ENCODE measurements at places on chromosomes 2 and 18.

GRCh38 chr2:20480913-20481312 lies 34.0 kb downstream of the RHOB start:
- DNase-seq, result no peak

- DNase-seq, result peak; percentile 32
Measured at GRCh38 chr2:106108351-106108750, 85.8 kb downstream of the UXS1 start.

DNA sequence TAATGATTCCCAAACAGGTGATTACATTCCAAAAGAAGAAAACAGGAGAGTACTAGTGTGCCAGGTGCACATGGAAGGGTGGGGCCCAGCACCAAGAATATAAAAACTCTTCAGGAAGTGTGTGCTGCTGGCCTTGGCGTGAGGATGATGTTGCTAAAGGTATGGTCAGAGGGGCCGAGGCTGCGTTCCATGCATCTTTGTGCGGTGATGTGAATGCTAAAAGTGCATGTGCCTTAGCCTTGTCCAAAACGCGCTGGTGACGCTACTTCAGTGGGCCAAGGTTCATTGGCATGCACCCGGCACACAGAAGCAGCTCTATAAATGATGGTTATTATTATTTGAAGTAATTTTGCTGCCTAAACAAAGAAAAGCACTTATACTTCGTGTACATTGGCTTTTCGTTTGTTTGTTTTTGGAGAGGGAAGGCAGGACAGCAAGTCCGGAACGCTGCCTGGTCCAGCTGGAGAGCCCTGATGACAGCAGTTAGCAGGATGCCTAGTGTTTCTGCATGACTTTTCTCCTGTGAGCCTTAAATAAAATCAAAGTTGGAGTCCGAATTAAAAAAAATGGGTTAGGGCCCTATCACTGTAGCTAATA lies 2.9 kb downstream of the ALKAL2 start:
- DNase-seq, result no peak

DNA sequence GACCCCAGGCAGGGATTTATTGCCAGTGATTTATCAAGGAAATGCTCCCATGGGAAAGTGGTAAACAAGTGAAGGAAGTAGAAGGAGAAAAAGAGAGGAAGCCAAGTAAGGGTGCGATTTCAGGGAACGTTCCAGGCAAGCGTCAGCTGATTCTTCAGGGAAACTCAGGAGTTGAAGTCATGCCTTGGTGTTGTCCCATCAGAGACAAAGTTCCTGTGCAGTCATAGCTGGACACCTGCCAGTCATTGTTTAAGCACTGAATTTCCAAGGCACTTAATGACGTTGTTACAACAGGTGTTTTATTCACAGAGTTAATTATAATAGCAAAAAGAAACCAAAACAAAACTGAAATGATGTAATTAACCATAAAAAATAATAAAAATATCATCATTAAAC lies 381.8 kb upstream of the CRIM1 start:
- no peak for DNase-seq

- DNase-seq, result no peak
Measured at GRCh38 chr18:53792762-53793161, 431.7 kb downstream of the MBD2 start.

- DNase-seq, result no peak
Measured at GRCh38 chr2:168552450-168552856, 96.4 kb downstream of the CERS6 start.

GRCh38 chr2:200786826-200787225 lies 24.9 kb upstream of the BZW1 start:
- DNase-seq, result peak; percentile 64

DNA sequence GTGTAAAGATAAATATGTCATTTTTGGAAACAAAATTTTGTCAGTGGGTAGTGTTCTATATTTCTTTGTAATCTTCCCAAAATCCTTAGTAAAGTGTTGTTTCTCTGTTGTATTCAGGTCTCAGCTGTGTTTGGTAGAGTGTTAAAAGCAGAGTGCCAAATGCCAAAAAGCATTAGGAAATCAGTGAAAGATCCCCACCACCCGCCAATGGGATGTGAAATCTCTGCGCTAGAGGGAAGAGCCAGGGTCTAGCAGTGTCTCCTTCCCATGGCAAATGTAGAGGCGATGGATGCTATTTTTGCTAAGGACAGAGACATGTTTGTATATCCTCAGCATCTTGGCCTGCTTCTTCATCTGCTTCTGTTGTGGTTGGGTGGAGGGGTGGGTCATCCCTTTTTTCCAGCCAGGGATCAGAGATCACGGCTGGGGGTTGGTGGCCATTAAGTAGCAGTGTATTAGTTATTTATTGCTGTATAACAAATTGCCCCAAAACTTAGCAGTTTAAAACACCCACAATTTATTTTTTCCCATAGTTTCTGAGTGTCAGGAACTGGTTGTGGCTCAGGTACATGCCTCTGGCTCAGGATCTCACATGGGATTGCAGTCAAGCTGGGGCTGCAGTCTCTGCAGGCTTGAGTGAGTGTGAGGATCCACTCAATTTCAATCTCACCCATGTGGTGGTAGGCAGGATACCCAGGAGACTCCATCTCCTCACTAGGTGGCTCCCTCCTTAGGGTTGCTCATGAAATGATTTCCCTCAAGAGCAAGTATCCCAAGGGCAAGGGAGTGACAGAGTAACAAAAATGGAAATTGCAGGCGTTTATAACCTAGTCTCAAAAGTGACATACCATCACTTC lies 211.9 kb downstream of the MYCN start:
- no peak for DNase-seq

- DNase-seq, result peak; percentile 42
Measured at GRCh38 chr2:96618596-96619283, 19.4 kb downstream of the KANSL3 start.

GRCh38 chr2:234690569-234691213 lies 193.8 kb upstream of the ARL4C start:
- no peak for DNase-seq

DNA sequence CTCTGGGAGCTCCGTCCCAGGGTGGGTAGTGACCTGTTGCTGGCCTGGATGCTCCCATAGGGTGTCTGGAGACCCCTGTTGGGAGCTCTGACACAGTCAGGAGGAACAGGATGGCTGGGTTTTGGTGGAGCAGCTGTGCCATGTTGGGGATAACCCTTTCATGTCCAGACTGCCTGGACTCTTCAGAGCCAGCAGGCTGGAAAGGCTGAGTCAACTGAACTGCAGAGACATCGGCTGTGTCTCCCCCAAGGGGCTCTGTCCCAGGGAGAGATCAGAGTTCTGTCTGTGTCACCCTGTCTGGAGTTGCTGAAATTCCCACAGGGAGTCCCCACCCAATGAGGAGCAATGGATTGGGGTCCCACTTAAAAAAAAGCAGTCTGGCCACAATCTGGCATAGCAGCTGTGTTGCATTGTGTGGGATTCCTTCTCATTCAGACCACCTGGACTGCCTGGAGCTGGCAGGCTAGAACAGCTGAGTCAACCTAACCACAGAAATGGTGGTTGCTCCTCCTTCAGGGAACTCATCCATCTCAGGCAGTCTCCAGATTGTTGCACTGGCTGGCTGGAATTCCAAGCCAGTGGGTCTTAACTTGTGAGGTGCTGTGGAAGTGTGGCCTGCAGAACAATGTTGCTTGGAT lies 37.2 kb downstream of the AGPS start:
- DNase-seq, result peak; percentile 80

DNA sequence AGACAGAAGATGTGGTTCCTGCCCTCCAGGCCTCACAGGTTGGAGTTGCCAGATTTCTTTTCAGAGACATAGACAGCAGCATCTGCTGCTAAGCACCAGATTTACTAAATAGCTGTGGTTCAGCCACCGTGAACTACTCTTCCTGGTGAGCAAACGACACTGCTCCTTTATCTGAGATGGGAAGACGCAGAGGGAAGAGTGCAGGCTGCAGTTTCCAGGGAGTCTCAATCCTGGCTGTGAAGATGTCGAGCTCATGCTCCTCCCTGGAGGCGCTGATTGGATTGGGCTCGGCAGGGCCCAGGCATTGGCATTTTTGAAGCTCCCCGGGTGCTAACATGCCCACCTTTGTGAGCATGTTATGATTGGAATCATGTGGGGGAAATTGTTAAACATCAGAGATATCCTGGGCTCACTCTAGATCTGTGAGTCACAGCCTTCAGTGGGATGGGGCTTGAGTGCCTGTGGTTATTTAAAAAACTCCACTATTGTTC lies 314.8 kb downstream of the TSN start:
- no peak for DNase-seq

GRCh38 chr18:2985628-2986027 lies 27.3 kb downstream of the LPIN2 start:
- no peak for DNase-seq

GRCh38 chr2:149005471-149006077 lies 32.9 kb upstream of the LYPD6B start:
- no peak for DNase-seq

DNA sequence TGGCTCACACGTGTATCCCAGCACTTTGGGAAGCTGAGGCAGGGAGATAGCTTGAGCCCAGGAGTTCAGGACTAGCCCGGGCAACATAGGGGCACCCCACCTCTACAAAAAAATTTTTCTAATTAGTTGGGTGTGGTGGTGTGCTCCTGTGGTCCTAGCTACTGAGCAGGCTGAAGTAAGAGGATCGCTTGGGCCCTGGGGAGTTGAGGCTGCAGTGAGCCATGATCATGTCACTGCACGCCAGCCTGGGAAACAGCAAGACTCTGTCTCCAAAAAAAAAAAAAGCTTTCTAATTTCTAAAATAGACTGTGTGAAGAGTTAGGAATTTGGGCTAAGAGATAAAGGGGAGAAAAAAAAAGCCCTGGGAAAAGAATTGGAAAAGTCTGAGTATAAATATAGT lies 51.9 kb upstream of the NAB1 start:
- DNase-seq, result no peak

- DNase-seq, result no peak
Measured at GRCh38 chr18:31049189-31049588, 6.6 kb upstream of the DSC3 start.

- no peak for DNase-seq
Measured at GRCh38 chr2:189540551-189540950, 40.0 kb downstream of the SLC40A1 start.

DNA sequence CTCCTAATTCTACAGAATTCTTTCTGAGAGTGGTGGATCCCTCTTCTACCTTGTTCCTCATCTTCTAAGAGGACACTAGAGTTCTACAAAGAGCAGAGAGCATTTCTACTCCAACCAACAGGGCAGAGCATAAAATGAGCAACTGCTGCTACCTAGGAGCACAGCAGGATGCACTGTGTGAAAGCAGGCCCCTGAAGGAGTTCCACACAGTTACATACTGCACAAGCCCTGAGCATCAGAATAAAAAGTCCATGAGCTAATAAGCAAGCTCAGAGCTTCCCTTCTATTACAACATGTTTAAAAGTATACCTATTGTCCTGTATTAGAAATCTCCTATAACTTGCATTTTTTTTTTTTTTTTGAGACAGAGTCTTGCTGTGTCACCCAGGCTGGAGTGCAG lies 8.4 kb downstream of the FHL2 start:
- DNase-seq, result no peak

GRCh38 chr18:7958081-7958896 lies 391.2 kb downstream of the PTPRM start:
- DNase-seq, result no peak

- no peak for DNase-seq
Measured at GRCh38 chr2:190859347-190860297, 21.0 kb upstream of the GLS start.

- peak; percentile 34 for DNase-seq
Measured at GRCh38 chr18:51054764-51055163, 24.8 kb downstream of the SMAD4 start.

GRCh38 chr2:236321415-236321814 lies 57.2 kb upstream of the ASB18 start:
- no peak for DNase-seq

DNA sequence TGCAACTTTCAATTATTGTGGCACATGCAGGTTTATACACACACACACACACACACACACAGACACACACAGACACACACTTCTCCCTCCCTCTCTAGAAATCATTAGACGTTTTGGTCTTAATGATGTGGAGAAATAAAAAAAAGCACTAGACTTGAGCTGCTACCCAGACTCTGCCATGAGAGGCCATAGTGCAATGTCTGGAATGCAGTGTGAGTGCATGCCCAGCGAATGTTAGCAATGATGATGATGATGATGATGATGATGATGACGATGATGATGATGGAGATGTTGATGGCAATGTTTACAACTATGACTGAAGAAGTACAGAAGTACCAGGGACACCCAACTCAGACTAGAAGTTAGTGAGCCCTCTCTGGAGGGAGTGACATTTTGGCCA lies 23.8 kb upstream of the KLHL29 start:
- no peak for DNase-seq

- no peak for DNase-seq
Measured at GRCh38 chr2:73886357-73886756, 6.5 kb upstream of the ACTG2 start.

GRCh38 chr2:194730266-194730665 lies 926.8 kb upstream of the SLC39A10 start:
- no peak for DNase-seq

DNA sequence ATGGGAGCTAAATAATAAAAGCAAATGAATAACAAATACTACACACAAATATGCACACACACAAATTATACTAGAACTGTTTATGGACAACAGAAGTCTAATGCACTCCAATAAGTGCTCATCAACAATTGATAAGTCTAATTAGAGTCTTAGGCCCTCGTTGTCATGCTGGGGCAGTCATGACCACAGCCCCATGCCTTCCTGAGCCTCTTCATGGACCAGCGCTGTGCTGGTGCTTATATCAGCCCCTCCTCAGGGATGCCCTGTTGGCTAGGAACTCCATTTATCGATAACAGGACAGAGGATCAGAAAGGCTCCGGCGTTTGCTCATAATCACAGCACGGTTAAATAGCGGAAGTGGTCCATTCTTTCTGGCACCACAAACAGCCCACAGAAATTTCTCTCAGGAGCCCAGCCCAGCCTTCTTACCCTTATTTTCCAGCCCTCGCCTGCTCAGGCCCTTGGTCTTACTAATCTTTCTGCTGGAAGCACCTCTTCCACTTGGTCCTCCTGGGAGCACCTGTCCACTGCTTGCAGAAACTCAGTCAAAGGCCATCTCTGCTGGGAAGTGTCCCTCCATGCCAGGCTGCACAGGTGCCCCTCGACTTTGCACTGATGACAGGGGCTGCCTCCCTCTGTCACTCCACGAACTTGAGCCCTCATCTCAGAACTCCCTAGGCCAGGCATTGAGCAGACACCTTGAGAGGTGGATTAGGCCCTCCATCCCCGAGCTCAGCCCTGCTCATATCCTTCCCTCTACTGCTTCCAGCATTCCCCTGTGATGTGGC lies 500.2 kb upstream of the HS6ST1 start:
- DNase-seq, result no peak

DNA sequence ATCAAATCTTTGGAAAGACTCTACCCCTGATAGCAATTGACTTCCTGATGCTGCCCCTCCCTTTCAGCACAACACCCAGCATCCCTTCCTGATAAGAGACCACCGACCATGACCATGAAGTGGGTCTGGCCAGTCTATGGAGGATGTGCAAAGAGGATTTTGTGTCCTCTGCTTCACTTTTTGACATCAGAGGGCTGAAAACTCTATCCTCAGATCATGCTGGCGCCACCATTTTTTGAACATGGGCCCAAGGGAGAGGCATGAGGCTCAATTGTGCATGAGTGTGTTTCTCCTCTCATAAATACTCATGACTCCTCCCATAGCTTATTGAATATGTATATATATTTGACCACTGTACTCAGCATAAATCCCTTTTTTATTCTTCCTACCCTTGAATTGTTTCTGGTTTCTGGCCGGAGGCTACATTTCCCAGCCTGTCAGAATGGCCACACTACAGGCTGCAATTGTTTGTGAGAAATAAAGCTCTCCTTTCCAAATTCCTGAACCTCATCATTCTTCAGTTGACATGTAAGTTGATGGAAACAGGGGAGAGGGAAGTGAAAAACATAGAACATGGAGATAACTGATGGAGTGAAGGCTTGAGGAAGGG lies 314.1 kb downstream of the MYCN start:
- DNase-seq, result no peak

Measured in fibroblast of gingiva (primary cell).